Activated CD4-positive, alpha-beta T cell treated with anti-CD3 and anti-CD28 coated beads for 24 hours (primary cell): ENCODE measurements at places on chromosomes 11 and 22.

- DNase-seq: no peak
Measured at GRCh38 chr11:24295360-24295759, 201.5 kb upstream of the LUZP2 start.

DNA sequence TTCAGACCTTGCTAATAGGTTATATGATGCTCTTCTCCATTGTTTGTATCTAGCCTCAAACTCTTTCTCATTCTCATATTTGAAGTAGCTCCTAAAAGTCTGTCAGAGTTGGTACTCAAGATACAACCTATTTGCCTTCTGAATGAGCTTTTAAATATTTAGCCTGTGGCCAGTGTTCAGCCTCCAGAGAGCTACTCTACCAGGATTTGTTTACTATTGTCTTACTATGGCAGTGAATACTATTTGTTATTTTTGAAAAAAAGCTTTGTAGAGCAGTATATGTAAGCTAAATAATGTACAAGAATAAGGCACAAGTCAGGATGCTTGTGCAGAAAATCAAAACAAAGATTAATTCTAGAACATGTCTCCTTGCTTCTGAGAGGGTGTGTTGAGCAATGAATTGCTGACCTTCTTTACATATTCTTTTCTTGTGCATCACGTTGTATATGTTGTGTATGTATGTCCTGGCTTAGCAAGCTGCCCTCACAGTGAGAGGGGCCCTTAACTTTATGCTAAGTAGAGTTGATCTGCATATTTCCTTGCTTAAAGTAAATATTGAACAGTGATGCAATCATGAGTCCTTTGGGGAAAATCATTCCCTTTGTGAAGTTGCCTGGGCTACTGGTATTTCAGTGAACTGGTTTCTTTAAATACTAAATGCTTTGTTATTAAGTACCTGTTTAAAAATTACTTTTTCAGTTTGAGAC lies 438.0 kb downstream of the LUZP2 start:
- DNase-seq: no peak

- DNase-seq: no peak
Measured at GRCh38 chr11:70544774-70545609, 146.7 kb downstream of the CTTN start.

GRCh38 chr11:66116576-66117361 lies 46.7 kb downstream of the PACS1 start:
- no peak for DNase-seq

GRCh38 chr22:24466716-24467328 lies 28.3 kb upstream of the UPB1 start:
- DNase-seq: no peak

DNA sequence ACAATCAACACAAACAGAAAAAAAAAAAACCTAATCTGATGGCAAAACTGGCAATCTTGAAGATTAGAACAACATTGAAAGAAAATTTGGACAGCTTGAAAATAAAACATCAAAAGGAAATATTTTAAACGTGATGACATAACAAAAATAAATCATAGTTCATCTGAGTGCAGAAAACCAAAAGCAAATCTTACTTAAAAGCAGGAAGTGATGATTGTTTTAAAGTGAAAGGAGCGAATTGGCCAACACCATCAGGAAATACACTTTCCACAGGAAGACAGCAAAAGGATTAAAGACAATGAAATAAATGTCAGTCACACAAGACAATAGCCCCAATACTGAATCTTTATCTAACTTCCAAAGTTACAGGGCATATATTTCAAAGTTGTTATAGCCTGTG lies 696.5 kb upstream of the CHORDC1 start:
- DNase-seq: no peak

DNA sequence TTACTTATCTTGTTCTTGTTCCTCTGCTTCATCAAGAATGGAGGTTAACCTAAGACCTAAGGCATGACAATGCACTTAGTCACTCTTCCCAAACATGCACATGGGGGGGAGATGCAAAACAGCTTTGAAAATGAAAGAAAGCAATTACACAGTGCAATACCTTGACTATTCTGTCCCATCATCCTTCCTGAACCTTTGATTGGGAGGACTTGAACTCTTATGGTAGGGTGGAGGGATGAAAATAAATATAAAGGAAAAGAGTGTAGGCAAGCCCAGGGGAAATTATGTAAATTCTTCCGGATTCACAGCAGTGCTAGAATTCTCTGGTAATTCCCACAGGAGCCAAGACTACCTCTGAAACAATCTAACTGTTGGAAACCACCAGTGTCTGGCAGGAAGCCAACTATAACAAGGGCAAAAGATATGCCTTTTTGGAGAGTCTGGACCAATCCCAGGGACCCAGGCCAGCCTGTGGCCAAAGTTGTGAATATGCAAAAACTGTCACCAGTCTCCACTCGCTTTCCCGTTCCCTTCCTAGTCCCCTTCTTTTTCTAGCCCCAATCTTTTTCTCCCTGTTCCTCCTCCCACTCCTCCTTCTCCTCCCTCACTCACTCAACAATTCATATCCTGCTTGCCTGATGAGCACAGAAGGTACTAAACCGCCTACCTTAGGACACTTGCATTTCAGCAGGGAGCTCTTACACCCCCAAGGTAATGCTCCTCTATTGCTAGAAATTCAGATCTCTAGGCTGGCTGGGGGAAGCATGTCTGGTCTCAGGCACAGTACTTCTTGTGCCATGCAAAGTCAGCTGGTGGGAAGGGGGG lies 2.5 kb upstream of the RCN1 start:
- DNase-seq: no peak

DNA sequence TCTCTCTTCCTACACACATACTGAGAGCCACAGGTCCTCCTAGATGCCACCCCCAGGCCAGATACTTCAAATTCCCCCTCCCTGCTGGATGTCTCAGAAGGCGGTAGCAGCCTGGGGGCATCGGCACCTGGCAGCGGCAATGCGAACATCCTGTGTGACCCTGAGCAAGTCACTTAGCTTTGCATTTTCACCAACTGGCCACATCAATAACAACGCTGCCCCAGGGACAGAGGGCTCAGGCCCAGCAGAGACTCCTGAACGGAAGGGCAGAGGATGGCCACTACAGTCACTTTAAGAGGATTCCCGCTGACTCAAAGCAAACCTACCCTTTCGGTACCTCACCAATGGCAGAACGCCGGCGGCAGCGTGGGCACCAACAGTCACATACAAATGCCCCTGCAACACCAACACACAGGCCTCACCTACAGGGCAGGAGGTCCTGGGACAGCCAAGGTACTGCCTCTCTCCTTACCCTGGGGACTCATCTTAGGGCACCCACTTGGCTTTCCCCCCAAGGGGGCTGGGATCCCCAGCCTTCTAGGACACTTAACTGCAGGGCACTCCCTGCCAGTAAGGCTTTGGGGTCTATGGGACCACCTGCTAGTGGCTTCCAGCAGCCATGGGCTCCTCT lies 1.6 kb downstream of the LMO1 start:
- DNase-seq: no peak

DNA sequence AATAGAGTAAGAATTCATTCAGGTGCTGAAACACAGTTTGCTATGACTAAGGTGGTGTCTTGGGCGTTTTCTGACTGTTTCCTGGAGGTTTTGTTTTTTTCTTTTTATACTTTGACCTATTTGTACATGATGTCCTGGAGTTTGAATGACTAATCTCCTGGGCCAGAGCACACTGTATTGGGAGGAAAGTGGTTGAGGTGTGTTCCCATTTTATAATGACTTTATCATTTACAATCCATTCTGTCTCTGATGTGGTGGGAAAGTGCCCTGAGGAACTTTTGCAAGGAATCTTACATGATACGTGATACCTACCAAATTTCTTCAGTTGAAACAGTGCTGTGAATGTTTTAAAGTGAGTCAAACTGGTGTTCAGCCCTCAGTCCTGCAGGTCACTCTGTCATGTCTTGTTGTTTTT lies 80.8 kb downstream of the TNRC6B start:
- no peak for DNase-seq

DNA sequence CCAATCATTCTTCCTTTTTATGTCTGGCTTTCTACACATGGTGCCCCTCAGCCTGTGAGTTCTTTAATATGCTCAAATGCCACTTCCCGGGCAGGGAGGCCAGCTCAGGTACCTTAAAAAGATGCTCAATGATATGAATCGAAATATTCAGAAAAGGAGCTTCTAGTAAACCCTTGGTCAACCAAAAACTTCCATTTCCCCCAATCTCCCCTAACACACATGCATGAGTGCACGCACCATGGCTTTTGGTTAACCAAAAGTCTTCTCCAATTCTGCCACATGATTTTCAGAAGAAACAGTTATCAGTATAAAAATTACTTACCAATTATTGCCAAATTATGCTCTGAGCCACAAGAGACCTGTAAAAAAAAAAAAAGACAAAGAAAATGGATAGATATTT lies 135.0 kb downstream of the SERGEF start:
- DNase-seq: no peak

GRCh38 chr11:35248558-35249323 lies 109.8 kb downstream of the CD44 start:
- no peak for DNase-seq

DNA sequence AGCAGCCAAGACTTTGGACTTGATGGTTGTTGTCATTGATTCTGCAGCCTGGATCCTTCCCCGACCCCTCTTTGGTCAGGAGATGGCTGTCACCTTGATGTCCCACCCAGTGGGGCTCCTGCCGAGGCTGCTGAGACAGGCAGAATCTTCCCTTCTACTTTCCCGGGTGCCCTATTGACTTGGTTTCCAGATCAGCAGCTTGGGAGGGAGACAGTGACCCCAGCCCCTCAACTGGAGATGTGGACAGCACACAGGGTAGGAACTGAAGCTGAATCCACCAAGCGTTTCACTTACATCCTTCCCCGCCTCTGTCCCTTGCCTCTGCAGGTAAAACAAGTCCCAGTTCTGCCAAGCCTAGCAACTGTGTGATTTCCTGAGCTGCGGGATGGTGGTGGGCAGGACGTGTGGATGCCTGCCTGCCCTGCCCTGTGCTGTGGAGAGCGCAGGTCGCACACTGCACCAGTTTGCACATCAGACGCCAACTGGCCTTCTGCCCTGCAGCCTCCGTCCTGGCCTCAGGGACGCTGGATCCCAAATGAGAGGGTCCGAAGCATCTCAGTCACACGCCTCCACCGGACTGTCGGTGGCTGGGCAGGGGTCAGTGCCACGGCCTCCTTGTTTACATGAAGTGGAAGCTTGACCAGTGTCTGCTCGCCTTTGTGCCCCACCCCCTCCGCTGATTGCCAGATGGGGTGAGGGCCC lies 34.6 kb downstream of the FAM83F start:
- DNase-seq: no peak

DNA sequence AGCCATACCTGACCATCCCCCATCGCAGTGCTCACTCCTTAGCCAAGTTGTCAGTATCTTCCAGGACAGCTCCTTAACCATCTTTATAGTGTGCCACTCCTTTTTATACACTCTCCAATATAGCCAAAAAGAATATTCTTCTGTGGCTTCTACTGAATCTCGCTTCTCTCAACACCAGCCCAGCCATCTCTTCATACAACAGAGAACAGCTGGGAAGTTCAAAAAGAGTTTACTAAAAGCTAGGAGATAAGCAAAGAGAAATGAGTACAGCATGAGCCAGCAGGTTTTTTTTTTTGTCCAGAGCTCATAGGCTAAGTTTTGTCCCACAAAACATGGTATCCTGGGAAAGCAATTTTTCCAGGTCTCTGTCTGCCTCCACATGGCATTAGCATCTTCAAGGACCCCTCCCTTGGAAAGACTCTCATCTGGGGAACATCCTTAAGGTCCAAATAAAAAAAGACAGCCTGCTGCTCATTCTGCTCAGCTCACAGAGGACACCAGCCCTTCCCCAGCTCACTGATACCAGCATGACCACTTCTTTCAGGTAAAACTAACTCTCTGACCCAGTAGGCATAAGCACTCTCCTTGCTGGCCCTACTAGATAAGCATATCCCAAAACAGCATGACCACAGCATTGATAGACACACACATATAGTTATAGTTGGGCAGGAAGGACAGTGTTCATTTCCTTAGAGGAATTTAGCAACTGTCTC lies 48.8 kb upstream of the YWHAH start:
- DNase-seq: no peak

- DNase-seq: no peak
Measured at GRCh38 chr22:37020192-37020479, 594 bp downstream of the MPST start.
